Muscle of arm (tissue), 14 donors: ENCODE measurements at places on chromosomes 7 and 10. TPM values are rescaled to one million over a fixed set of nuclear protein-coding genes. Genes with fewer than 3 reads are reported as not detected.

GRCh38 chr7:31919678-31920369 lies 150.4 kb downstream of the PDE1C start:
- no peak for DNase-seq

- DNase-seq = no peak
Measured at GRCh38 chr7:155857141-155857540, 44.9 kb upstream of the SHH start.

- no peak for DNase-seq
Measured at GRCh38 chr10:43427166-43427825, 9.6 kb upstream of the ZNF487 start.

Gene ACSM6
- not detected for polyA plus RNA-seq

- DNase-seq = no peak
Measured at GRCh38 chr10:123783296-123783695, 108.3 kb downstream of the CPXM2 start.

- DNase-seq = no peak
Measured at GRCh38 chr10:76035206-76036110, 604.0 kb downstream of the LRMDA start.
